ENCODE measurements at places on chromosomes 4 and X.

DNA sequence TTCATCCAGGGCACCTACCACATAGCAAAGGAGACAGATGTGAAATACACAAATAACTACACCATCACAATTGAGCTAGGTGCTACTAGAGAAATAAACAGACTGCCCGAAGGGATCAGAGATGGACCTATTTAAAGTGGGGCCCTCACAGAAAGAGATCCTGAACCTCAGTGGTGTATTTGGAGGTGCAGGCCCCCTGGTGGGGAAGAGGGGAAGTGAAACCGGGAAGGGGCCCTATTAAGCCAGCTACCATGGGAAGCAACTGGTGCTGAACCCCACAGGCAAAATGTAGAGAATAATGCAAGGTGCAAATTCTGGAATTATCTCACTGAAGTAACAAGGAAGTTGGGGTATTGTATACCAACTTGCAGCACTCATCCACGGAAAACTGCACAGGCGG, 78.6 kb upstream of the FAM9A start:
- no peak for DNase-seq

GRCh38 chr4:53804719-53805118, 213.4 kb upstream of the LNX1 start:
- no peak for DNase-seq

- no peak for DNase-seq
Observed at GRCh38 chr4:98625920-98626319, 32.5 kb downstream of the TSPAN5 start.

- DNase-seq = no peak
Observed at GRCh38 chrX:151816934-151817333, 82.4 kb downstream of the CNGA2 start.

- no peak for DNase-seq
Observed at GRCh38 chrX:34659575-34659974, 2.5 kb upstream of the TMEM47 start.

DNA sequence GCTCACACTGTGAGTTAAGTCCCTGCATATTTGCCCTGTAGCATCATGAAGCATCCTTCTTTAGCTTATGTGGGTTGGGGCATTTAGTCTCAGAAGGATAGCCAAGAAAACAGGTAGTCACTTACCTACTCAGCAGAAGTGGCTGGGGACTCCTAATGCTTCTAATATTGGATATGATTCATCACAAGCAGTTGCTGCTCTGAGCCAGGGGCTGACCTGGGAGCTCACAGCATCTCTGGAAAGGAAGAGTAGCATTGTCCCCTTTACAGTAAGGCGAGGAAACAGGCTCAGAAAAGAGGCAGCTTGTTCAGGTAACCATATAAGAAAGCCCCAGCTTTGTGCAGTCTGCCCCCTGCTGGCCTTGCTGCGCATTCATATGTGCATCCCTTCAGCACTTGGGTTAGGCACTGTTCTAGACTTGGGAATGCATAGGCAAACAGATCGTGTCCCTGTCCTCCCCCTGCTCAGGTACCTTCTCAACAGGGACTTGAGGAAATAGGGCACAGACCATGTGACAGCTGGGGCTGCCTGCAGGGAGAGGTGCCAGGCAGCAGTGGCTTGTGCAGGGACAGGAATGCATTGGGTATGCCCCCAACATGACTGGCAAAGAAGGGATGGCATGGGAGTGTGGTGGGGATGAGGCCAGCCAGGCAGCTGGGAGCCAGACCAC, 35.7 kb upstream of the TBC1D14 start:
- peak; percentile 56 for DNase-seq

DNA sequence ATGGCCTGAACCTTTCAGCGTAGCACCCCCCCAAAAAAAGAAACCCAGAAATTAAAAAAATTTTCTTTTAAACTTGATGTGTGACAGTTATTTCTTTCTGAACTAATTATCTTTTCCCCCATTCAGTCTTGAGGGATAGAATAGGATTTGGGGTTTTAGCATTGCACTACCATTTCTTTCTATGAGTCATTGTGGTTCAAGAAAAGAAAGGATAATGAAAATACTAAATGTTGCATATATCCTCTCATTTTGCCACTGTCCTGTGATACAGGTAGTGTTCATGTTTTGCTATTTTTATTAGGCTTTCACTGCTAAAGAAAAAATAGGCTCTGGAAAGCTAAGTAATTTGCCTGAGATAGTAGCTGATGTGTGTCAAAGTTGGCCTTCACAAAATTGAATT, 39.4 kb upstream of the DCK start:
- no peak for DNase-seq

DNA sequence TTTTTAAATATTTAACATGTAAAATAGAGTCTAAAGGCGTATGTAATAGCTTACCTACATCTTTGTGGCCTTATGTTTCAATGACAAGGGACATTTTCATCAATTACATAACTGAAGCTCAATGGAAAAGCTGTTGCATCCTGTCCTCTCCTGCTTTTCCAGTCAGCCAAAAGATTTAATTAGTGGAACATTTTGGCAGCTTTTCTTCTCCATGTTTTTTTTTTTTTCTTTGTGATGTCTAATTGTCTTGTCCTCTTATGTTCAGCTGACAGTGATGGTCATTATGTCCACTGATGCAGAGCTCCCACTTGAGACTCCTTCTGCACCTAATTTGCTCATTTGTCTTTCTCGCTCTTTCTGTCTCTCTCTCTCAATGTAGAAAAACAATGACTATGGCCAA, 422.2 kb downstream of the GABRG1 start:
- no peak for DNase-seq

- no peak for DNase-seq
Observed at GRCh38 chrX:136228839-136229207, 22.4 kb downstream of the MAP7D3 start.

GRCh38 chrX:77060572-77060971, 386.6 kb upstream of the FGF16 start:
- no peak for DNase-seq

DNA sequence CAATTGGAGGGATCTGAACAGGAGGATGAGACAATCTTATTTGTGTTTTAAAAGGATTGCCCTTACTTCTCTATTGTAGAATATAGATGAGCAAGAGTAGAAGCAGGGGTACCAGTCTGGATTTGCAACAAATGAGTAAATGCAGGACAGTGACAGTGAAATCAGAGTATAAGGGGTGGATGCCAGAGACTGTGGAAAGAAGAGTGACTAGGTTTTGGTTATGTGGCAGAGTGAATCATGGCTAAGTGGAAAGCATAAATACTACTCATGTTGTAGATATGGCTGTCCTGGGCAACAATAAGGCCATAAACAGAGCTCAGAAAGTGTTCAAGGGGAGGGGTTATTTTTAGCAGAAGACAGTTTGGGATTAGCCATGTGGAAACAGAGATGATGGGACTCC, 6.0 kb upstream of the VSIG4 start:
- no peak for DNase-seq

GRCh38 chr4:95833711-95834194, 6.1 kb upstream of the PDHA2 start:
- DNase-seq = no peak

- no peak for DNase-seq
Observed at GRCh38 chr4:143441678-143442077, 71.8 kb upstream of the SMARCA5 start.

GRCh38 chrX:40468033-40468846, 112.5 kb upstream of the ATP6AP2 start:
- DNase-seq = no peak

DNA sequence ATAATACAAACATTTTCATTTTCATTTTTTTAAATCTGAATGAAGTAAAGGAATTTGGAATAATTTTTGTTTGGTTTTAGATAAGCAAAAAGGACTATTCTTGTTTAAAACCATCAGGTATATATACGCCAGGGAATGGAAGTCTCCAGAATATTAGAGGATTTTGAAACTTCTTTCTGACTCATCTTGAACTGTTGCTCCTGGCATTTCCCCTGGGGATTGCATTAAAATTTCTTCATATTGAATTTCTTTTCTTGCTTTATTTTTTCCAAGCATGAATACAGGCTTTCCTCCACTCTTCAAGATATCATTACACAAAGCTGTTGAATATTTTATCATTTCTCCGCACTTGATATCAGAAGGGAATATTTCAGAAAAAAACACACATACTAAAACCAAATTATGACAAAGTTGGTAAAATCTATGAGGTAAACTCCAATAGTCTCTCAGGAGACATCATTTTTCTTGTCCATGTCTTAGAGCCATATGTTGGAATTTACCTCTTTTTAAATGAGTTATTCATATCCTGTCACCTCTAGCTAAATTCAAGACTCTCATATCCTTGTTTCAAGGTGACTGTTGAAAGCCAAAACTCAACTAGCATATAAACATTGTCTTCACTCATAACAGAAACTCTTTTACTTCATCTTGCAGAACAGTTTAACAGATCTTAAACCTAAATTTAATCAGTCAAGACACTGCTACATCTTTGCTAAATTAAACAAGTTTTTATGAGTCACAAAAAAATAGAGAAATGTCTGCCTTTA, 20.7 kb upstream of the CSN1S1 start:
- DNase-seq = no peak

GRCh38 chr4:121139533-121140222, 24.4 kb downstream of the TNIP3 start:
- DNase-seq = no peak

DNA sequence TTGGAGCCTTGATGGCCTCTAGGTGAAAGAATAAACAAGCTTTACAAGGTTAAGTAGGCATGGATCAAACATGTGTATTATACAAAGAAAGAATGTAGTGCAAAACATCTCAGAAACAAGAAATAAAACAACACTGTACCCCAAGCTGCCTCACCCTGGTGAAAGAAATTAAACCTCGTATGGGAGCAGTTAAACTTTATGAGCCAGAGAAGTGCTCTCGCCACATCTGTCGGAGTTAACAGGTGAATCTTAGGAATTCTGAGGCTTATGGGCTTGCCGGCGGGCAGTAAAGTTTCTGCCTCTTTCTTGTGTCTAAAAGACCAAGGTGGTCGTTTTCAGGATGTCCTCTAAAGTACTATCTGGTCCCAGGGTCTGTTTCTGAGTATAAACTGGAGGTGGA, 34.0 kb upstream of the ARSH start:
- no peak for DNase-seq

GRCh38 chrX:84156821-84157220, 31.2 kb downstream of the RPS6KA6 start:
- no peak for DNase-seq

DNA sequence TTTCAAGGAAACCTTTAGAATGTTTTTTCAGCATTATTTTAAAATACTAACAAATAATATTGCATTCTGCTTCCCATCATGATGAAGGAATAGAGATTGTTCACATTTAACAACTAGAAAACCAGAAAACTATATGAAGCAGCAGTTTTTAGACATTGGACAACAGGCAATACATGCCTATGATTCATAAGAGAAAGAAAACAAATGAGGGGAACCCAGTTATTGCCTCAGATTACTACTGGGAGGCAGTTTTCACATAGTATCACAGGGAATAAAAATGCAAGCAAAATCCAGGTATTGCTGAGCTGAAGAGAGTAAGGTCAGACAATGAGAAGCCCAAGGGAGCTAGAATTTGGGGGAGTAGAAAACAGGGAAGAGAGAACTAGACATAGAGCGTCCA, 373.6 kb downstream of the MAPK10 start:
- no peak for DNase-seq

DNA sequence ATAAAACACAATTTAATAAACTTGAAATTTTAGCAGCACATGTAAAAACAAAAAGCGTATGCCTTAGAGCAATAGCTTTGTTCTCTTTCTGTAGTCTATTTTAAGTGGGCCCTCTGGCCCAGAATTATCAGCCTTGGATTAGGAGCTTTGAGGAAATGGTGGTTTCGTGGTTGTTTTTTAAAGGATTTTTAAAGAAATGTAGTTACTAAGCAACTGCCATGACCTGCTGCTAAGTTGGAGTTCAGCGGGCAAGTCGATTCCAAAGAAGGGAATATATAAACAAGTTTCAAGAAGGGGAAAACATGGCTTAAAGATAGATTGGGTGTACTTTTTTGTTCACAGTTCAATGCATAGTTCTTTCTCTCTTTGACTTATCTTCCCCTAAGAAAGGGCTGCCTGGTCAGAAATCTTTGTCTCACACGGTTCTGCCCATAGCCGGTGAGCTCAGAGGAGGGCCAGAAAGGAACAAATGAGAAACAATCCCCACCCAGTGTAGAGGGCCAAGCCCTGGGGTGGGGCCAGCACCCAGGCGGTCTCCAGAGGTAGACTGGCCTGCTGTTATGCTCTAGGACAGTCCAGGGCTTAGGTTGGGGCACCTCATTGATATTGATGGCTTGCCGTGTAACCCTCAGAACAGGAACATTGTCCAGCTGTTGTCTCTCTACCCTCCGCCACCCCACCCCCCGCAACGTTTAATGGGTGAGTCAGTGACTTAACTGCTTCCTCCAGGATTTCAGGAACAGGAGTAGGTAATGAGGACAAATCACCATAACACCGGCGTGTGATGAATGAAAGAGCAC, 32.5 kb downstream of the DLG3 start:
- no peak for DNase-seq

DNA sequence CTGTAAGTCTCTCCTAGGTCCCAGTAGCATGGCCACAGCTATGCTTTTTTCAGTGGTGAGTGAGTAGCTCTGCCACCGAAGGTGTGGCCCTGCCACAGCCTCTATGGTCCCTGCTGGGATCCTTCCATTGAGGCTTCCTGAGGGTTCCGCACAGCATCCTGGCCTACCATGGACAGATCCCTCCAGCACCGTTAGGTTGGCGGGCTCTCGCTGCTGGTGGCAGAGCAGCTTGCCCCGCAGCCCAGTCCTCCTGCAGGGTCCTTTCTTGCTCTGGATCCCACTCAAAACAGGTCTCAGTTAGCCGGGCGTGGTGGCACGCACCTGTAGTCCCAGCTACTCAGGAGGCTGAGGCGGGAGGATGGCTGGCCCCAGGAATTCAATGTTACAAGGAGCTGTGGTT, 2.4 kb upstream of the PDZD4 start:
- no peak for DNase-seq

DNA sequence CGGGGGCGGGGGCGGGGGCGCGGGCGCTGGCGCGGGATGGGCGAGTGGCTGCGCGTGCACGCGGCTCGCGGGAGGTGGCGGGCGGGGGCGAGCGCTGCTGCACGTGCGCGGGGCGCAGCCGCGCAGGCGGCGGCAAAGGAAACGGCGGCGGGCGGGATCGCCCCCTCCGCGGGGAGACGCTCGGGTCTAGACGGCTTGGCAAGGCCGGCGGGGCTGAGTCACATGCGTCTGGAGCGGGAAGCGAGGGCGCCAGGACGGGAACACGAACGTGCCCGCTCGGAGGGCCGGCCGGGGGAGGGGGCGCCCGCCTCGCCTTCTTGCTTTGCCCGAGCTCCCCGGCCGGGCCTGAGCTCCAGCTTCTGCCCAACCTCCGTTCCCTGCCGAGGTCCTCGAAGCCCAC, 4.3 kb upstream of the HAUS7 start:
- peak; percentile 18 for DNase-seq

DNA sequence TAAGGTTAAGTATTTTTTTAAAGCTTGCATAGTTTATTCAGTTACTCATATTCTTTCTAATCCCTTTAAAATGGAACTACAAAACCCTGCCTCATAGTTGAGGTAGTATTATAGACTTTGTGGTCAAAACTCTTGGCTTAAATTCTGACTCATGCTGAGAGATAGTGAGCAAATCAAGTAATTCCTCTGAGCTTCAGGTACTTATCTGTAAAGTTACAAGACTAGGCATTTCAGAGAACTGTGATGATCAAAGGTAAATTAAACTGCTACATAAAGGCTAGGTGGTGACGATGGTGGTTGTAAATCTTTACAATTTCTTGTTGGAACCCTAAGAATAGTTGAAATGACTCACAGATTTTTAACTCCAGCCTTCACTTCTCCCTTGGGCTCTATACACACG, 3.2 kb upstream of the CLOCK start:
- DNase-seq = no peak

All from activated T-cell treated with anti-CD3 and anti-CD28 coated beads for 48 hours (primary cell).